ENCODE measurements at places on chromosomes 7 and 10.
A peak's percentile ranks its signal among the peaks of the same experiment; 100 is the strongest.

- no peak for DNase-seq
Measured at GRCh38 chr10:44030132-44030531, 354.8 kb downstream of the CXCL12 start.

GRCh38 chr7:32869716-32870115 lies 21.8 kb downstream of the KBTBD2 start:
- DNase-seq = no peak

DNA sequence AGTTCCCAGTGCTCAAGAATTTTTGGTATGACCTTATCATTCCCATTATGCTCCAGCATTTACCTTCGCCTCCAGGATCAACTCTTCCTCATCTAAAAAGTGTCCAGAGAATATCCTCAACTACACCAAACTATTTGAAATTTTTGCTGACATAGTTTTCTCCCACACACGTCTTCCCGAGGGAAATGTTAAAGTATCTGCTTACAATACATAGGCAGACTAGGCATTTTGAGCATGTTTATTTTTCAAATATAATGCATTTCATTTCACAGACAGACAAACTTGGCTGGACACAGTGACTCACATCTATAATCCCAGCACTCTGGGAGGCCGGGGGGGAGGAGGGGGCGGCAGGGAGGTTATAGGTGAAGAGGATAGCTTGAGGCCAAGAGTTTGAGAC lies 177.1 kb upstream of the TRIM24 start:
- peak; percentile 32 for DNase-seq

DNA sequence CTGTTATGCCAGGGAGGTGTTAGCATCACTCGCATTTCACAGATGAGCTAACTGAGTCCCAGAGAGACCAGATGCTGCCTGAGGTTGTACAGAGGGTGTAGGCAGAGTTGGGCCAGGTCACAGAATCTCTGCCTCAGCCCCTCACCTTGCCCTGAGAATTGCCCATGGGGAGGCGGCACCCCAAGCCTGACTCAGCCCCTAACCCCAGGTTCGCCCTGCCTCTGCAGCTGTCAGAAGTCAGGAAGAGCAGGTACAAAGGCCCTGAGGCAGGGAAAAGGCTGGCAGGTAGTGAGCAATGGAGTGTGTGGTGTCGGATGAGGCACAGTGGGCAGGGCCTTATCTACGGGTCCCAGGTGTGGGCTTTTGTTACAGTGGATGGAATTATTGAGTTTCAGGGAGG lies 79.4 kb downstream of the MYL10 start:
- no peak for DNase-seq

GRCh38 chr7:84113906-84114850 lies 80.4 kb downstream of the SEMA3A start:
- no peak for DNase-seq

- DNase-seq = no peak
Measured at GRCh38 chr10:48759113-48759901, 74.6 kb downstream of the WDFY4 start.

DNA sequence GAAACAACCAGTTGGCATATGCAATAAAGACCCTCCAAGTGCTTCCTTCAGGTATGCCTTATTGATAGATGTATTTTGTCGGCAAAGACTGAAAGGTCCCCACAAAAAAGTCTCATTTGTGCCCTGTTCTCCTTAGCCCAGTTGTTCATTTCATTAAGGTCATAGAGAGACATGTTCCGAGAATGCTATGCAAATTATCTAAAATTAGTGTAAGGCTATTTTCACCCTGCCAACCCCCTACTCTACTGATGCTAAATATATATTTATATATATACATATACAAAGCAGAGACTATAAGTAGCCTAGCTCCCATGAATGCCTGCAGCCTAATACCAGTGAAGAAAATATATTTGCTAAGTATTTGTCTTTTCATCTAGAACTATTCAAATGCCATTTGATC lies 96.7 kb upstream of the ADO start:
- DNase-seq = no peak

Measured in fibroblast of skin of scalp (primary cell).